Uterus (tissue), 4 donors: ENCODE measurements at places on chromosomes 5 and 9.

DNA sequence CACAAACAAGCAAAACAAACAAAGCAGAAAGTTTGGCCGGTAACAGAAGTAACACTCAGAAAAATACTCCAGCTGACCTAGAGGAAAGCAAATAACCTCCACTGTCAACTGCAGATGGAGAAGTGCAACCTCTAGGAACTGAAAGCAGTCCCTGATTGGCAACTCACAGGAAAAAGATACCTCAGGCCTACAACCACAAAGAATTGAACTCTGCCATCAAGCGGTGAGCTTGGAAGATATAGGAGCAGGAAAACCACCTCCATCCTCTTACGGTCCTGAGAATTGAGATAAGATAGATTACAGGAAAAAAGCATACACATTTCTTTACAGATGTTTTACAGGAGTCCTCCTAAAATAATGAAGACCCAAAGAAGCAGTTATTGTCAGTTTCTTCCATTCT lies 184.5 kb downstream of the PDZD2 start:
- DNase-seq = no peak

DNA sequence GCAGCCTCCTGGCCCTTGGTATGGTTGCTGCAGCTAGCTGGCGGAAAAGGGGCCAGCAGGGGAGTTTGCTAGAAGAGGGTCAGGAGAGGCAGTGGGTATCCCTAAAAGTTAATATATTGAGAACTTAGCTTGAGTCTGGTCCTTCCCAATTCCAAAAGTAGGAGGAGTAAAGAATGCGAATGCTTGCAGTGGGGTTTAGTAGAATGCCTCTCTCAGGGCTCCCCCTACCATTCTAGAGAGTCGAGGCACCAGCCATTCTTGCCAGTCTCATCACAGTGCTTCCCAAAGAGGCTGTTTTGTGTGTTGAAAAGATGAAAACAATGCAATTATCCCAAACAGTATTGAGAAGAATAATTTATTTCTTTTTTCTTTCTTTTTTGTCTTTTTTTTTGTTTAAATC lies 26.4 kb downstream of the TTC39B start:
- no peak for DNase-seq

DNA sequence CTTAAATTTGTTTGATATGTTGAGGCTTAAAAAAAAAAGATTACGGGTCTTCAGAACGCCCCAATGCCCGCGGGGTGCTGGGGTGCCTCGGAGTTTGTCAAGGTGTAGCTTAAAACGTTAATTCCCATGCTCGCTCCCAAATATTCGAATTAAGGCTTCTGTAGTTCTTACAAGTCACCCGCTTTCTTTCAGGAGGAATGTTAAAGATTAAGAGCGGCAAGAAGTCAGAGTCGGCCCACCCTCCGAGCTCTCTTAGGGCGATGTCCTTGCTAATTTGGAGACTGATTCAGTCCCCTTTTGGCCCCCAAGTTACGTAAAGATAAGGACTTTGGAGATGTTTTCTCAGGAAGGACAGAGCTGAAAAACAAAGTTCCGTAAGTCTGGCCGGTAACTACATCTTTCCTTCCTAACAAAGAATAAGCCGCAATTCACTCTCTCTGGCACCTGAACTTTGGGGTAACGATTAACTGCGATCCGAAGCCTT lies 746 bp upstream of the NPM1 start:
- DNase-seq = no peak

GRCh38 chr5:86030753-86031152 lies 587.0 kb upstream of the COX7C start:
- no peak for DNase-seq

DNA sequence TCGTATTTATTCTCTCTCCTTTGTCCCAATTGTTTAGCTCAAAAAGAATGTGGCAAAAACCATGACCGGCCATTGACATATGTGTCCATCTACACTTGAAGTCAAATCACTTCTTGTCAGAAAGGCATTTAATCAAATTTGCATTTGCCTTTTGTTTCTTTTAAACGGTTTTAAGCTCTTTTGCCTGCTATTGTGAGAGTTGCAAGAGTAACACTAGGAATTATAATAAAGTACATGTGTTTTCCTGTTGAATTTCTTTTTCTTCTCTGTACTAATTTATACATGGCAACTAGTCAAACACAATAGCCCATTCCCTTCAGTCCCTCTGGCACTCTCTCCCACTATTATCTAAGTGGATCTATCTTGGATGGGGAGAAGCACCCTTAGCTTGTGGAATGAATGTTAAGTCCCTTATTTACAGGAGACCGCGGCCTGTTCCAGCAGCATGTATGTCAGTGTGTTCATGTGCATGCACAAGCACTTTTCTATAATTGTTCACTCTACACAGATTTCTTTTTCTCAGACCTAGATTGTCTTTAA lies 3.2 kb downstream of the ADAMTSL1 start:
- DNase-seq = no peak

GRCh38 chr5:103256178-103256577 lies 2.4 kb upstream of the MACIR start:
- no peak for DNase-seq

DNA sequence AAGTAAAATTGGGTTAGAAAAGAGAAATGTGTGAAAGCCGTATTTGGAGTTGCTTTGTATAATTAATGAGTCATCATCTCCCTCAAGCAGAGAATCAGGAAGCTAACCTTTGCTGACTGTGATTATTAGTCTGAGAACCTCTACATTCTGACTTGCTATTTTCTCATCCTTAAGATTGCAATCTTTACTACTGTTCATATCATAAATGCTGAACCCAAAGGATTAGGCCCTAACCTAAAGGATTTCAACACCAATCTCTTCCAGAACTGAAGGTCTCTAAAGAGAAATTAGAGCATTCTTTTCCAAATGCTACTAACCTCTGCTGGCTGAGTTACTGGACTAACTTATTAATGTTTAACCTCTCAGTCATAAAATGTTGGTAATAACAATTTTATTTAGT lies 538.1 kb upstream of the MEF2C start:
- no peak for DNase-seq

- no peak for DNase-seq
Observed at GRCh38 chr9:7287986-7288385, 511.6 kb downstream of the DMAC1 start.

DNA sequence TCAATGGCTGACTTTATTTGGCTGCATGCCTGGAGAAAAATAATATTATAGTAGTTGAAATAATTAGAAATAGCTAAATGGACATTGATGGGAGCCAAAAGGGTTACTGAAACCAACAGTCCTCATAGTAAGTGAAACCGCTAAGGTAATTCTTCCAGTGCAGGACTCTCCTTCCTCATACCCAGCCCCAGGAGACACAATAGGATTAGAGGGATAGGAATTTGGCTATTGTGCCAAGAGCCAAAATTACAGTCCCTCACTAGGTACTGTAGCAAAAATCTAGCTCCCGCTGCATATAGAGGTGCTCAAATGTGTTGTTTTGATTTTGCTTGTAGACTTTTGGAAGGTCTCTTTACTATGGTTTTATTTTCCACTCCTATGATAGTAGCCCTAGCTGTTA lies 20.2 kb downstream of the GLDC start:
- no peak for DNase-seq

DNA sequence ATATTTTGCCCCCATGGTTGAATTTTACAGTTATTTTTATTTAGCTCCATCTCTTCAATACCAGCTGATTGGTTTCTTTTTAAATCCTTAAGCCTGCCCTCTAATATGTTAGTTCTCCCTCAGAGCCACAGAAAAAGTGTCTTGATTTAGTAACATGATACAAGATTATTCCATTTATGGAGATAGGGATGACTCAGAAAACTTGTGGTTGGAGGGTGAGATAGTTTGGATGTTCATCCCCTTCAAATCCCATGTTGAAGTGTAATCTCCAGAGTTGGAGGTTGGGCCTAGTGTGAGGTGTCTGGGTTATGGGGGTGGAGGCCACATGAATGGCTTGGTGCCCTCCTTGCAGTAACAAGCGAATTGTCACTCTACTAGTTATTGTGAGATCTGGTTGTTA lies 115.7 kb downstream of the FBXO38 start:
- no peak for DNase-seq

GRCh38 chr5:172446336-172447051 lies 7.8 kb downstream of the SH3PXD2B start:
- DNase-seq = peak; percentile 60

DNA sequence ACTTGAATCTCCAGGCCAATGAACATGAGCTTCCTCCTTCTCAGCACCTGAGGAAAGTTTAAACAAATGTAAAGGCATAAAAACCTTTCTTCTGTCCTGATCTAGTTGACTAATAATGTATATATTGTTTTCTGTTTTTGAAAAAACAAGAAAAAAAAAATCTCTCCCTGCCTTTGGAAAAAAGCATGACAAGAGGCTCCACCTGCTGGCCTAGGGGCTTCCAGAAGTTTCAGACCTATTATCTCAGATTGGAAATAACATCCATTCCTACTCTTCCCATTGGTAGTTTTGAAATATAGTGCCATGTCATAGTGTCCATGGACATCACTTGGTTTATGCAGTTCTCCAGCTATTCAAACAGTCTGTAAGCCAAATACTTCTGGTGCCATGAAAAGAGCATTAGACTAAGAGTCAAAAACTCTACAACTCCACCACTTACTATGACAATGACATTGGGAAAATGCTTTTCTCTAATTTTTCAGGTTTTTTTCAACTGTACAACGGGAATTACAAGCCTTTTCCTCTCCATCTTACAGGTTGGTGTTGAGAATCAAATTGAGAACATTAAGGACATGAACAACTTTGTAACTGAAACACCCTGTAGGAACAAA lies 409.6 kb upstream of the MPDZ start:
- DNase-seq = no peak

GRCh38 chr5:100319885-100320284 lies 215.3 kb upstream of the FAM174A start:
- DNase-seq = no peak

GRCh38 chr5:55994495-55994997 lies at the start of gene IL6ST:
Gene IL6ST, minus strand, starts transcription at chr5:55994963. Its CDS starts 18,685 bp downstream, at chr5:55976278.
- DNase-seq = no peak

- DNase-seq = no peak
Observed at GRCh38 chr9:112858625-112859147, 32.0 kb downstream of the SLC46A2 start.

DNA sequence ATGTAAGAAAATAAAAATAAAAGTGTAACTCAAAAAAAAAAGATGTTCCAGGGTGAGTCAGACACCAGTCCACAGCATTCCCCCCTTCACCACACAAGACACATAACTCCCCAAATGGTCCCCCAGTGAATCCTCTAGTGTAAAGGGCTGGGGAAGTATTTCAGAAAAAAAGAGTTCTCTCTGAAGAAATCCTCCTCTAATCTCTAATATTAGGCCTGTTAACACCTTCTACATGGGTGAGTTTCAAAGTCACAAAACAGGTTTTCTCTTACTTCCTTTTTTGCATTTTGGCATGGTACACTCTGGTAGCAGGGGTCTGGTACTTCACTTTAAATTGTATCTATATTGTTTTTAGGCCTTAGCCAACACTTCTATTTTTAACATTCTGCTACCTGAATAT lies 28.2 kb downstream of the RNF145 start:
- DNase-seq = no peak

GRCh38 chr5:177427211-177427822 lies 841 bp downstream of the GRK6 start:
- no peak for DNase-seq

DNA sequence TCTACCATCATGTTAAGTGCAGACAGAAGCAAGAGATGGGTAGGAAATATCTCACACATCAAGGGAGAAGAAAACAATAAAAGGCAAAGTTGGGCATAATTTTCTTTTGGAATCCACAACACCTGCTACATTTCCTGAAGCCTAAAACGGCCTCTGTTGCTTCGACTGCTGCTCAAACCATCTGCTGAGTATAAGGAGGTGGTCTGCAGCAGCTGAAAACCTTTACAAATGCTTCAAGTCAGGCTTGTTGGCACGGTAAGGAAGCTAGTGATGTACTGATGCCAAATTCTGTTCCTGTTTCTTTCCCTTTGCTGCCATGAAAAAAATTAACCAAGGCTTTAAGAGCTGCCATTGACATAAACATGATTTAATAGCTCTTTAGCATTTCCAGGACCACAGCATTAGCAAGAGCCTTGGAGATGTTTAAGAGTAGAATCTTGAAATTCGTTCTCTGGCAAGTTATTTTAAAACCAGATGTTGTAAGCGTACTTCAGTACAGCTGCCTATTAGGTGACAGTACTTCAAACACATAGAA lies 75.6 kb downstream of the DMRTA1 start:
- DNase-seq = no peak

DNA sequence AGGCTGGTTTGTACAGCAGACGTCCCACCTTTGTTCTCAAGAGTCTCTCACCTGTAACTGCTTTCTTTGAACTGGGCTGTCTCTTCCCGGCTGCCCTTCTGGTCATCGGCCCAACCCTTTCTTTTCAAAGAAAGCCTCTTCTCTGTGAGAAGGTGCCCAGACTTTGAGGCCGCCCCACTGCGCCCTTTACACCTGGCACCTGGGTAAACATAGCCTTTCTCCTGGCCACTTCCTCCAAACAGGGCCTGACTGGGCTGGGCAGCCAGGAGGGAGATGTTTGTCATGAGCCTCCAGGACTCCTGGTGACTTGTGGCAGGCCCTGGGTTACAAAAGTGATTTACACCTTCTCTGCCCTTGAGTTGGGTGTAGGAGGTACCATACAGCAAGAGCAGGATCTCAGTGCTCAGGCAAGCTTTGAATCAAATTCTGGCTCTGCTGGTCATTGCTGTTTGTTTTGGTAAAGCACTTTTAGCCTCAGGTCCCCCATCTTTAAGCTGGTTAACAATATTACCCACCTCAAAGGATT lies 127.2 kb upstream of the CXCL14 start:
- DNase-seq = no peak

- no peak for DNase-seq
Observed at GRCh38 chr5:174363934-174364333, 318.4 kb downstream of the NSG2 start.

- no peak for DNase-seq
Observed at GRCh38 chr9:132546148-132547051, 36.0 kb upstream of the BARHL1 start.

DNA sequence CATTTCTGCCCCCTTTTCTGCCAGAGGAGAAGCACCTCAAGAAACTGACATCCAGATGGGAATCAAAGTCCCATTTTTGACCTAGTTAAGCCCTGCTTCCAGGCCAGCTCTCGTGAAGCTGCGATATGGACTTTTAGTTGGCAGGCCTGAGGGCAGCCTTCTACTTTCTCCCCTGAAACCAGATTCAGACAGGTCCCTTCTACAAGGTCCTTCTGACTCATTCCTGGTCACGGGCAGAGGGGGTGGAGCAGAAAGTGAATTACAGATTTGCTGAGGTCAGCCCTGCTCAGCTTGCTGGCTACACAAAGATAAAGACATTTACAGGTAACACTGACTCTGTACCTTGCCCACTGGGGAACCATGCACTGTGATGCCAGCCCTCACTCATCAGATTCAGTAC lies 52.8 kb upstream of the TUT7 start:
- peak; percentile 26 for DNase-seq

DNA sequence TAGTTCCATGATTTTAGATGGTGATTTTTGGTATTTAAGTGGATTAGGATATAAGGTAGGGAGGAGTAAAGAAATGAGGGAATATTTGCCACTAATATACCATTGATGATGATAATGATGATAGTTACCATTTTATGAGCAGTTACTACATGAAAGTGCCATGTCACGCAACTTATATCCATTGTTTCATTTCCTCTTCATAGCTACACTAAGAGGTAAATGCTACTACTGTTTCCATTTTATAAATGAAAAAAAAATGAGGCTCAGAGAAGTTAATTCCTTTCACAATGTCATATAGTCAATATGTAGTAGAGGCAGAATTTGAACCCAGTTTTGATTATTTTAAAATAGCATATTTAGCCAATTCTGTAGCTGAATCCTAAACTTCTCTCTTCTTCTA lies 112.2 kb upstream of the ADRA1B start:
- no peak for DNase-seq

GRCh38 chr9:129415942-129416651 lies 204.8 kb downstream of the C9orf50 start:
- no peak for DNase-seq

- DNase-seq = no peak
Observed at GRCh38 chr5:112064956-112065355, 308.0 kb upstream of the NREP start.
